ENCODE measurements at places on chromosomes 2 and 18.

DNA sequence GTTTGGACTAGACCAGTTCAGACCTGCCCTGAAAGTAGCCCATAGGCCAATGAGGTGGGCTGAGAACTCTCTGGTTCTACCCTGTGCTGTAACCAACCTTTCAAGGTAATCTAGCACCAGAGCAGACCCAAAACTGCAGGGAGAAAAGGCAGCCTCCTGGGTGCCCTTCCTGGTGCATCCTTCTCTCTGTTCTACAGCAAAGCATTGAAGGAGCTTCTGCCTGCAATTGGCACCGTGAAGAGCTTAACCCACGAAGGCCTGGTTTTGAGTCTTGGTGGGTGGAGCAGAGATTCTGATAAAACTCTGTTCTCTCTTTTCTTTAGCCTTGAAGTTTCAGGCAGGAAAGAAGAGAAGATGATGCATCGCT lies 55.5 kb downstream of the LIPG start:
- no peak for DNase-seq

- DNase-seq, result no peak
Measured at GRCh38 chr2:39683022-39683699, 17.4 kb downstream of the TMEM178A start.

DNA sequence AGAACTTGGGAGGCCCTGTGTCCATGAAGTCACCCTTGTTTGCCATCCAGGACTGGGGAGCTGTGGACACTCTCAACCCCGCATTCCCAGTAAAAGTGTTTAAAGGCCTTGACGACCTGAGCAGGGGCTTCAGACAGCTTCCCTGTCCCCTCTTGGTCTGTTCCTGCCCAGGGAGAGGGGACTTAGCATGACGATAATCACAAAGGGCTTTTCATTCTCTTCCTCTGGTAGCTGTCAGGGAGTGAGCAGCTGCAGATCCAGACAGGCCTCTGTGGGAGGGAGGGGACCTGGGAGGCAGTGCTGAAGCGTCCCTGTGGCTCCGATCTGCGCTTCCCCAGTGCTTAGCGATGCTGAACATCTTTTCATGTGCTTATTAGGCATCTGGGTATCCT lies 77.8 kb upstream of the HS6ST1 start:
- DNase-seq, result no peak

GRCh38 chr18:22168360-22168921 lies 948 bp upstream of the GATA6 start:
- DNase-seq, result no peak

DNA sequence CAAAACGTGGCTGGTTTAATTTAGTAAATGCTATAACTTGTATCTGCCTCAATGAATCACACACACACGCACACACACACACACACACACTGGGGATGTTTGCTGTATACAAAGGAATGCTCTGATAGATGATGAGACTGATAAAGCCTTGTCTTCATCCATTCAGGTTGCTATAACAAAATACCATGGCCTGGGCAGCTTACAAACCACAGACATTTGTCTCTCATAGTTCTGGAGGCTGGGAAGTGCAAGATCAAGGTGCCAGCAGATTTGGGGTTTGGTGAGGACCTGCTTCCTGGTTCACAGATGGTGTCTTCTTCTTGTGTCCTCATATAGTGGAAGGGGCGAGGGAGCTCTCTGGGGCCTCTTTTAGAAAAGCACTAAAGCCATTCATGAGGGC lies 149.5 kb upstream of the HDAC4 start:
- no peak for DNase-seq

DNA sequence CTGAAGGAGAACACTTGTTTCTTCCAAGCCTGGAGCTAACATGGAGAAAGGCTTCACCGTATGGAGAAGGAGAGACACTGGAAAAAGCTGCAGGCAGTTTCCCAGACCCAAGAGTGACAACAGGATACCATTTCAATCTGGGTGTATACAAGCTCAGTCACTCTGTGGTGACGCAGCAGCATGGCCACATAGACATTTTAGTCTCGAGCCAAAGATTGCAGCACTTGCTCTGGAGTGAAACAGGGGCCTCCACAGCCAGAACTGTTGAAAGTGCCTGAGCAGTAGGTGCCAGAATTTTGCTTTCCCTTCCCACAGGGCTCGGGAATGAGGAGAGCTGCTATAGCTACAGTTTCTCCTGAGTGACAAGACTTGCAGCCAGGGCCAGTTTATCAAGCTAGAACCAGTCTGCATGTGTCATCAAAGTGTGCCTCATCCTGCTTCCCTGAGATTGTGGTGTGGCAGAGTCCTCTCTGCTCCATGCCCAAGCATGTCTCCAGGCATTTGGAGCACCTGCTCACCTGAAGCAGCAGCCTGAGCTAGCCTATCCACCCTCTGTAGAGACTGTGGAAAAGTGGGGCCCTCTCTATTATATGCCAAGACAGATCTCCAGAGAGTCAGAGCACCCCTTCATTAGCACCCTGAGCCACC lies 234.6 kb upstream of the CDH19 start:
- no peak for DNase-seq

- DNase-seq, result peak; percentile 51
Measured at GRCh38 chr2:7427293-7428060, 510.3 kb downstream of the RNF144A start.

DNA sequence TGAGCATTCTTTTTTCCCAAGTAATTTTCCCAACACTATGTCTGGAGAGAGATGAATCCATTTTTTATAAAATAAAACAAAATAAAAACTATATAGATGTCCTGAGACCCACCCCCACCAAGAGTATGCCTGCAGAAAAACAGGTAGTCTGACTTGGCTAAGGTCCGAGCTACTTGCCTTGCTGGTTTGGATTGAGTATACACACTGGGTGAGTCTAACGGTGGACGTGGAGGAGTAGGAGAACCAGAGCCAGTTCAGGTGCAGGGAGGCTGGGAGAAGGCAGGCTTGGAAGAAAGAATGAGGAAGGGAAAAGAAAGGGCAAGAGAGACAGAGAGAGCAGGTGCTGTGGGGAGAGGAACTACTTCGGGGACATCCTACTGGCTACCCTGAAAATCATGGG lies 21.3 kb upstream of the AFTPH start:
- DNase-seq, result no peak

Measured in spinal cord (tissue), 10 donors.